Iris pigment epithelial cell (primary cell): ENCODE measurements at places on chromosomes 12 and 14.
A peak's percentile ranks its signal among the peaks of the same experiment; 100 is the strongest.

- peak; percentile 40 for DNase-seq
These were observed 242.5 kb upstream of the ATP2B1 start for GRCh38 chr12:89951050-89951693.

- no peak for DNase-seq
These were observed 49.6 kb downstream of the DACT1 start for GRCh38 chr14:58687232-58687795.

GRCh38 chr12:57852620-57853500 is 6.3 kb upstream of the CTDSP2 start:
- no peak for DNase-seq

GRCh38 chr12:1913377-1914113 is 4.9 kb downstream of the CACNA2D4 start:
- DNase-seq: no peak

DNA sequence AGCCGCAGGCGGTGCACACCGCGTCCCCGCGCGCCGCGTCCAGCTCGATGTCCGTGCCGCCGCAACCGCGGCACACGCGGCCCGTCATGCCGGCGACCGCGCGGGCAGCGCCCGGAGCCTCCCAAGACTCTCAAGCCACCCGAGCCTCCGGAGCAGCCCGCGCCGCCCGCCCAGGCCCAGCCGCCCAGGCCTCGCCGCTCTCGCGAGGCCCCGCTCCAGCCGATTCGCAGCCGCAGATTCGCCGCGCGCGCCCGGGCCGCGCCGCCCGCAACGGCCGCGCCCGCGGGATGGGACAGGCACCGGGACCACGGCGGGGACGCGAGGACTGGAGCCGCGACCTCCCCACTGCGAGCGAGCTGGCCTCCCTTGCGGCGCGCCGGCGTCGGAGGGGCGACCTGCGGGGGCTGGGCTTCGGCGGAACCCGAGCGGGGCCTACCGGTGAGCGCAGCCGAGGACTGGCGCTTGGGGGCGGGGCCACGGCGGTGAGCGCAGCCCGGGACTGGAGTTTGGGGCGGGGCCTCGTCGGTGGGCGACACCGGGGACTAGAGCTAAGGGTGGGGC is at the start of gene BRF1:
TSS of gene BRF1 (minus strand) at position 460 of the 561 bp plus-strand sequence. CDS start at position 88, 372 bp downstream.
- DNase-seq: peak; percentile 93

GRCh38 chr12:46921048-46921763 is 95.4 kb upstream of the SLC38A4 start:
- DNase-seq: peak; percentile 67
